ENCODE measurements at places on chromosomes 13 and 19.

GRCh38 chr19:53982001-53982451, 9.4 kb upstream of the CACNG6 start:
- DNase-seq, result no peak

GRCh38 chr19:35671818-35672217, 5.5 kb downstream of the UPK1A start:
- DNase-seq, result no peak

GRCh38 chr19:5952193-5953029, 25.5 kb downstream of the RANBP3 start:
- DNase-seq, result no peak

GRCh38 chr13:109233293-109233692, 553.1 kb downstream of the IRS2 start:
- no peak for DNase-seq

DNA sequence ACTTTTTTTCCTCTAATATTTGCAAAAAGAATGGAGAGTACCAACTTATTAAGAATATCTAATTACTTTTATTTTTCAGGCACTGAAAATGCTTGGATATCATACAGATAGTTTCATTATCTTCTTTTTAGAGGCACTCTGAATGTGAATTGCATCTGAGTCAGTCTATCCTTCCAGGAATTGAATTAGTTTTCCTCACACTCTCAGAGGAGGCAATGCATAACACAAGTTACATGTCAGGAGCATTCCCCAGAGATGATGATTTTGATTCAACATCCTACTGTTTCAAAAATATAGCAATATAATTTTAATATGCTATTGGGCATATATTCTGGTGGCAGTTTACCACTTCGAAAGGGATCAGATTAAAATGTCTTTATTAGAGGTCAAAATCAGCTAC, 1315.4 kb downstream of the PCDH9 start:
- DNase-seq, result no peak

GRCh38 chr19:55638864-55639359, 1.9 kb upstream of the ZNF580 start:
- peak; percentile 27 for DNase-seq

DNA sequence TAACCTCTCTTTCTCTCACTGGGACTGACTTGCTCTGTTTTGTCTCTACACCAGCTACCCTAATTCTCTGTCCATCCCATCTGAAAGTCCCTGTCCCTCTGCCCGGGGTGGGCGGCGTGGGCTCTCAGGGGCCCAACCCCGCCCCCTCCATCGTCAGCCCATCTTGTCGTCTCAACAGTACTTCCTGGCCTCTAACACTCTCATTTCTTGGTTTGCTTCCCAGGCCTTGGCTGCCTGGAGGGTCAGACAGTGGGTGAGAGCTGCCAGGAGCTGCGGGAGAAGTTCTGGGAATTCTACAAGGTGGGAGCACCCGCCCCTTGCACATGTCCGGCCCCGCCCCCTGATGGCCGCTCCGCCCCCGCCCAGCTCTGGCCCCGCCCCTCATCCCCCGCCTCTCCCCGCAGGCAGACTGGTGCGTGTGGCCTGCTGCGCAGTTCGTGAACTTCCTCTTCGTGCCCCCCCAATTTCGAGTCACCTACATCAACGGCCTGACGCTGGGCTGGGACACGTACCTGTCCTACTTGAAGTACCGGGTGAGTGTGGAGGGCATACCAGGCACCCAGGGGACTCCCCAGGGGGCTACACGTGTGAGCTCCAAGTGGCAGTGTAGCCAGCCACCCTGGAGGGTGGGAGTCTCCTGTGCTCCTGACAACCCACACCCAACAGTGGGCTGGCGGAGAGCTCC, 1.7 kb downstream of the MPV17L2 start:
- DNase-seq, result peak; percentile 27

- no peak for DNase-seq
These were observed 52.5 kb downstream of the ARHGAP35 start for GRCh38 chr19:46913198-46913851.

GRCh38 chr13:34076943-34077703, 259.2 kb downstream of the RFC3 start:
- no peak for DNase-seq

DNA sequence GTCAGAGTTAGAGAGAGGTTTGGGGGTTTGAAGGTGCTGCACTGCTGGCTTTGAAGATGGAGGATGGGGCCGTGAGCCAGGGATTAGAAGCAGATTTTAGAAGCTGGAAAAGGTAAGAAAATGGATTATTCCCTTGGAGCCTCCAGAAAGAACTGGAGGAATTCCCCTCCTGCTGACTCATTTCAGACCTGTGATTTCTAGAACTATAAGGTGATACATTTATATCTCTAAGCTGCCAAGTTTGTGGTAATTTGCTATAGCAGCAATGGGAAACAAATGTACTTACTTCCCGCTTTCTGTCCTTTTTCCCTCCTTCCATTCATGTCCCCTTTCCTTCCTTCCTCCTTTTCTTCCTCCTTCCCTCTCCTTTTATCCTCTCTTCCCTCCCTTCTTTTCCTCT, 78.5 kb upstream of the PCDH8 start:
- DNase-seq, result no peak

- no peak for DNase-seq
These were observed 1.1 kb downstream of the UBXN6 start for GRCh38 chr19:4456476-4456842.

DNA sequence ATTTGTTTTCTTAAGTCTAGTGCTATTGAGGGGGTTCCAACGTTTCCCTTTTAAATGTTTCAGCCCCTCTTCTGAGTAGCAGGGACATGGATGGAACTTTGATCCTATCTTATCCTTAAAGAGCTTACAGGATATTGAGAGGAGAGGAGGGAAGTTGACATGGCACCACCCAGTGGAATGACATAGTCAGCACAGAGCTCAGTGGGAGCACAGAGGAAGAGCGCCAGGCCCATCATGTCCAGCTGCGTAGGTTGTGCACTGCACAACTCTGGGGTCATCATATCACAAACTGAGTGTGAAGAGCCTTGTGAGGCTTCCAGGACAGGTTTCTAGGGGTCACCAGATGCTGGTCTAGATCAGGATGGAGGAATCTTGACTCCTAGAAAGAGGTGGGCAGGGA, 4.6 kb upstream of the CDC42EP5 start:
- no peak for DNase-seq

DNA sequence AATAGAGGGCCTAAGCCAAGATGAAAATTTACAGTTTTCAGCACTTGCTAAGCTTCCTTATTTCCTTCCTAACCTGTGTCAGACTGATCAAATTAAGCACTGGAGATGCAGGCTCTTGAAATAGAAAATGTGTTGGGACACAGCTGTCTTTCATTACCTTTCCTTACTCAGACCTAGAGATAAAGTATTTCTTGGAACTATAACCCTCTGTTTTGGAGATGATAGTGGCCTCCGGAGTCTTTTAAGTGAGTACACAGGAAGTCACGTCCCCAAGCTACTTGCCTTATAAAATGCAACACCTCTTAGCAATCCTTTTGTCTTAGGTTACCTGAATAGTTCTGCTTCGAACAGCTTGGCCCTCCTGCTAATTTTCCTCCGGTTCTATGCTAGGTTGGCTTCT, 12.4 kb upstream of the AKAP11 start:
- DNase-seq, result no peak

- no peak for DNase-seq
These were observed 551.0 kb upstream of the NBEA start for GRCh38 chr13:34391076-34391475.

DNA sequence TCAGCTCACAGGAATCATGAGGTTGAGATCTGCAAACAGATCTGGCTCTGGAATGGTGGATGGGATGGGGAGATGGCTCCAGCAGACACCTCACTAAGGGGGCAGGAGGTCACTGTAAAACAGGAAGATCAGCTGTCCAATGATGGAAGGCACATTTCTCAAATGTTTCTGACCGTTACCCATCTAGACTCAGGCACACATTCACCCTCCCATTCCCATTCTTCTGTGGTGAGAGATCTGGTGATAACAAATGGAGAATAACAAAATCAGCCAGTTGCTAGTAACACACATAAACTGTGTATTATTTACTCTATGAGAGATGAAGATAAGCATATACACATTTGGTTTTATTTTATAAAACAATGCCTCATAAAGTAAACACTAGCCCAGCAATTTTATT, 235.9 kb downstream of the TSHZ3 start:
- DNase-seq, result no peak

DNA sequence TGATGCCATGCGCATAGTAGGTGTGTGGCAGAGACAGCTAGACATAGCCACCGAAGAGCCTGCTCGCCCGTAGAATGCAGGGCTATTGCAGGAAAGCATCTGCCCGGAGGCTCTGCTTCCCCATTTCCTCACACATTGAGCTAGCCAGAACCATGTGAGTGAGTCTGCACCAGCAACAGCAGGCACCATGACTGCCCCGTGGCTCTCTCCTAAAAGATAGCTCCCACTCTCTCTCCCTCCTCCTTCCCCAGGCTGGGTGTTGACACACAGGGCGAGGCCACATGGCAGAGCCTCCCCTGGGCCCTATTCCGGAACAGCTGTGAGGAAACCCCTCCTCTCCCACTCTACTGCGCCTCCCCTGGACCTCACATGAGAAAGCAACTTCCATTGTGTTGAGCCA, 52.3 kb upstream of the ATP12A start:
- no peak for DNase-seq

DNA sequence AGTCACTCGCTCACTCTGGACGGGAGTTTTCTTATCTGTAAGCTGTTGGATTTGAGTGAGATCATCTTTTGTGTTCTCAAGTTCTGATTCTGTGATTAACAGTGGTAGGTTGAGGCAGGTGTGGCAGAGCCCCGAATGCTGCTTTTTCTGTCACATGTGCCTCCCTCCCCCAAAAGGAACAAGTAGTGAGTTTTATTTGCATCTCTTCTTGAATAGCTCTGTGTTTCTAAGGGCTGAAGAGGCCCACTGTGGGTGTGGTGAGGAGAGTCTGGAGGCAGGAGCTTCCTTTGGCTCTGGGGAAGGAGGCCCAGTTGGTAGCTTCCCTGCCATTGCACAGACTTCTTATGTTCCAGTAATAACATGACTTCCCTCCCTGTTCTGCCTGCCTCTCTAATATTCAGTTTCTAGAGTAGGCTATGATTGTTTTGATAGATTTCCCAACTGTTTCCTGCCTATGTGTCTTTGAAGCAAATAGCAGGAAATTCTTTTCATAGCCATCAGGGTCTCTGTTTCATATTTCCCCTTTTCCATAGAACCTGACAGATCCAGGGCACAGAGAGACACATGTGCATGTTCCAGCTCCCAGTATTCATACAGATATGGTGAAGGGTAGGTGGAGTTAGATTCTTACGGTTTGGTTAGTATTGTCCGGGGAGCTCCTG, 23.9 kb upstream of the CXCL17 start:
- DNase-seq, result no peak

DNA sequence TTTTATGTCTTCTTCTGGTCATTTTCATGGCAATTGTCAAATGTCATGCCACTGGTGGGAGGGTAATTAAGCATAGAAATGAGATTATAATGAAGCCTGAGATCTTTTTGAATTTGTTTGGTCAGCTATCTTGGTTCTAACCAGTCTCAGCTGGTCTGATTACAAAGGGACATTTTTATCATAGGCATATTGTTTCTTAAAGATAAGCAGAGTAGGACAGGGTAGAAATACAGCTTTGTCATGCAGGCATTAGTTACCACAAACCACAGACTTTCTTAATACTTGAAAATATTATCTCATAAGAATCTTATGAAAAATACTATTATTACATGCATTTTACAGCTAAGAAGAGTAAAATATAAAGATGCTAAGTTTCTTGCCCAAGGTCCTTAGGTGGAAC, 1761.5 kb downstream of the PCDH9 start:
- no peak for DNase-seq

- DNase-seq, result no peak
These were observed 381.3 kb downstream of the ENOX1 start for GRCh38 chr13:43405457-43405856.

GRCh38 chr19:10936661-10937084, 8.1 kb downstream of the TIMM29 start:
- no peak for DNase-seq

GRCh38 chr13:110415669-110416068, 108.6 kb downstream of the COL4A2 start:
- no peak for DNase-seq

DNA sequence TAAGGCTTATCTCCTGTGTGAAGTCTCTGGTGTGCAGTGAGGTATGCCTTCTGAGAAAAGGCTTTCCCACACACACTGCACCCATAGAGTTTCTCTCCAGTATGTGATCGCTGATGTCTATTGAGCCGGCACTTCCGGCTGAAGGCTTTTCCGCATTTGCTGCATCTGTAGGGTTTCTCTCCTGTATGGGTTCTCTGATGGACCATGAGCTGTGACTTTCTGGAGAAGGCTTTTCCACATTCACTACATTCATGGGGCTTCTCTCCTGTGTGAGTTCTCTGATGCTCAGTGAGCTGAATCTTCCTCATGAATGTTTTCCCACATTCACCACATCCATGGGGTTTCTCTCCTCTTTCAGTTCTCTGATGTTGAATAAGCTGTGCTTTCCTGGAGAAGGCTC, 14.7 kb downstream of the ZNF577 start:
- no peak for DNase-seq

- DNase-seq, result no peak
These were observed 88.4 kb upstream of the IRS2 start for GRCh38 chr13:109874484-109875454.

DNA sequence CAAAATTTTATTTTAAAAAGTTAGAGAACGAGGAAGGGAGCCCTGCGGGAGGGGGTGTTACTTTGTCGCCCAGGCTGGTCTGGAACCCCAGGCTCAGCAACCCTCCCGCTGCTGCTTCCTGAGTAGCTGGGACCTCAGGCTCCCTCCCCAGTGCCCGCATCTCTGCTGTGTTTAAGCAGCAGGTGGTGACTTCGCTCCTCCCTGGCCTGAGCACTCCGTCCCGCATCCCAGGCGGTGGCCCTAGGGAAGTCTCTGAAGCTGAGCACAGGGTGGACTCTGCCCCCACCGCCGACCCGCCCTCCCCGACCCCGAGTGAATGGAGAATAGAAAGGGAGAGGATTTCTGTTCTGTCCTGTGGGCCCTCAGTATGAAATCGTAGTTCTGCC, 30.5 kb downstream of the ZNF701 start:
- no peak for DNase-seq

- DNase-seq, result no peak
These were observed 48.6 kb upstream of the ARHGEF7 start for GRCh38 chr13:111066544-111066943.

DNA sequence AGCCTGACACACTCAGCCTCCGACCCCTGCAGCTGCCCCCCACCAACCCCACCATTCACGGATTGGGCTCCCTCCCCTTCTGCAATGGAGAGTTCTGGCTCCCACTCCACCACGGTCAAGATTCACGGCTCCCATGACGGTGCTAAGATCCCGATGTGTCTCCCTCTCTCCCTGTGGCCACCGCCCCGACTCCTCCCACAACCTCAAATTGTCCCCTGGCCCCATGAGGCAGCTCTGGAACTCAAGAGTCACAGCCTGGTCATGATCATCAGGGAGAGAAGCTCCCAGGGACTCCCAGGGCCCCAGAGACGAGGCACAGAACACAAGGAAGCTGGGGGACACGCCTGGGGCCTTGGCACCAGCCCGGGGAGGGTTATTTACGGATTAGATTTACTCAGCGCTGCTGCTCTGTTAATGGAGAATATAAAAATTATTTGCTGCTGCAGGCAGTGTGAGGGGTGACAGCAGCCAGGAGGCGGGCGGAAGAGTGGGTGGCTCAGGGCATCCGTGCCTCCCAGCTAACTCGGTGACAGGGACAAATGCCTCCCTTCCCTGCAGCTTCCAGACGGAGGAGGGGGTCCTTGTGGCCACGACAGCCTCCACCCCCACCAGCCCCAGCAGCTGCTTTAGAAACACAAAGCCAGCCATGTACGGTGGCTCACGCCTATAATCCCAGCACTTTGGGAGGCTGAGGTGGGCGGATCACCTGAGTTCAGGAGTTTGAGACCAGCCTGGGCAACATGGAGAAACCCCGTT, 184.2 kb downstream of the PTPRS start:
- DNase-seq, result no peak

GRCh38 chr13:113577881-113578435, 6.6 kb upstream of the TFDP1 start:
- no peak for DNase-seq

Measured in stimulated activated naive CD4-positive, alpha-beta T cell (primary cell).